NCI-H187 (cell line): ENCODE measurements at places on chromosomes 11 and 22.

DNA sequence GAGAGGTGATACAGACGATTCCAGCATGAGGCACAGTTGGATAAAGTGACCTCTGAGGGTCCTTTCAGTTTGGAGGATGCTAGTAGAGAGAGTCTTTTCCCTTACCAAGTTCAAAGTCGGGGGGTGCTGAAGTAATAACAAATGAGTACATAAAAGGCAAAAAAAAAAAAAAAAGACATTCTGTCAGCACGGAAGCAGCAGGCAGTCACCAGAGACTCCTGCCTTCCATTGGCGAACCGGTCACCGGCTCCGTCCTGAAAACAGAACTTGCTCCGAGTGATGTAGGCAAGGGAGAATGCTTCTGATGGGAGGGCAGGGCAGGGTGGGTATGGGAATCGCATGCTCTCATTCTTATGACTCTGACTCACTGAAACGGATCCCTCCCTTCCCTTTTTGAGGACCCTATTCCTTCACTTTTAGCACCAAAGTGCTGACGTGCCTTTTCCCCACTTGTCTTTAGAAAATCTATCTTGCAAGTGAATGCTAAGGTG, 65.9 kb downstream of the PRR5L start:
- DNase-seq: no peak

DNA sequence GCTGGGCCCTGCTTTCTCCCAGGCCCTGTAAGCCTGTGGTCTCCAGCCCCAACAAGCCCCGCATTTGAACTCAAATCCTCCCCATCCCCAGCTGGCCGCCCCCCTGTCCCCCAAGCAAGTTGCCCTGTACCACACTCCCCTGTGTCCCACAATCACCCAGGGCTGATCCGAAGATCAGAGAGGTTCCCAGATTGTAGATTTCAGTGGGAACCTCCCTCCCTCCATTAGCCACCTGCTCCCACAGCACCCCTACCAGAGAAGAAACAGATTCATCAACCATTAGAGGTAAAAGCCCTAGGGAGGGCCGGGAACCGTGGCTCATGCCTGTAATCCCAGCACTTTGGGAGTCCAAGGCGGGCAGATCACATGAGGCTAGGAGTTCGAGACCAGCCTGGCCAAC, 107.5 kb downstream of the FEZ1 start:
- DNase-seq: no peak

DNA sequence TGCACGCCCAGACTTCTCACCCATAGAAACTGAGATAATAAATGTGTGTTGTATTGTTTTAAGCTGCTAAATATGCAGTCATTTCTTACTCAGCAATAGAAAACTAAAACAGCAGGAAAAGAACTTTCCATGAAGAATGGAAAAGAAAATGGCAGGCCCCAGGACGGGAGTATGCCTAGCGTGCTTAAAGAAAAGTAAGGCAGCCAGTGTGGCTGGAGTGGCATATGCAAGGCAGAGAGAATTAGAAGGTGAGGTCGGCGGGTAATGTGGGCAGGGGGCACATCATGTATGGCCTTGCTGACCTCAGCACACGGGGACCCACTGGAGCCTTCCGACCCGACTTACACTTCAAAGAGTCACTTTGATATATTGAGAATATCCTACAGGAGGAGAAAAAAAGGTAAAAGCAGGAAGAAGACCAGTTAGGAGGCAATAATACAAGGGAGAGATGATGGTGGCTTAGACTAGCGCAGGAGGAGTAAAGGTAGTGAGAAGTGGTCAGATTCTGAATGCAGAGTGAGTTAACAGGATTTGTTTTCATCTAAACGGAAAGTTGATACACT, 20.5 kb downstream of the TBRG1 start:
- DNase-seq: no peak

GRCh38 chr11:35600331-35600838, 17.9 kb upstream of the FJX1 start:
- no peak for DNase-seq

- DNase-seq: no peak
Measured at GRCh38 chr22:34763496-34763895, 302.5 kb upstream of the ISX start.

- no peak for DNase-seq
Measured at GRCh38 chr11:124919898-124920297, 848 bp downstream of the HEPN1 start.

DNA sequence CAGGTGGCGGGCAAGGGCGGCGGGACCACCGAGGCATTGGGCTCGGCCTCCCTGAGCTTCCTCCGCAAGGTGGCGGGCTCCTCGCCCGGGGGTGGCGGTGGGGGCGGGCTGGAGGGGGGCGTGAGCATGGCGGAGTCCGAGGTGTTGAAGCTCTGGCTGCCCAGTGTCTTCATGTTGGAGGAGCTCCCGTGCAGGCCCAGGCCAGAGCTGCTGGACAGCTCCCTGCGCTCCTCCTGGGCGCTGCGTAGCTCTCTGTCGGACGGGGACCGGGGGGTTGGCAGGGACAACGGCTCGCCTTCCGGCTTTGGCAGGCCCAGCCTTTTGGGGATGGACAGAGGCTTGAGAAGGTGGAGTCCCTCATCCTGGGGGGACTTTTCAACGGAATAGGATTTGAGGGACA, 43.9 kb upstream of the BID start:
- no peak for DNase-seq

DNA sequence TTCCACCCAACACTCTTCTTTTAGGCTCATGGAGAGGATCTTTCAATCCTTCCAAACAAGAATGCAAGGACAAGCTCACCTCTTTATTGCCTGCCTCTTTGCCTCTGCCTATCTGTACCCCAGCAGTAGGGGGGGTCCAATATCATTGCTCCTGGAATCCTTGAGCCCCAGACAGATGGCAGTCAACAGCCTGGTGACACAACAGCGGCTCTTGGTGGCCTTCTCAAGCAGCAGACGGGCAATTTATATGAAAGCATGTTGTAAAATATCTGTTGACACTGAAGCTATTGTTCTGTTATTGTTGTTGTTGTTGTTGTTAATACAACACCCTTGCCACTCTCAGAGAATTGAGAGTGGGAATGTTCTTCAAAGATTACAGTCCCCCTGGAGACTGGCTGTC, 480.0 kb upstream of the CADM1 start:
- no peak for DNase-seq

- DNase-seq: no peak
Measured at GRCh38 chr11:72260574-72260973, 16.6 kb upstream of the PHOX2A start.

DNA sequence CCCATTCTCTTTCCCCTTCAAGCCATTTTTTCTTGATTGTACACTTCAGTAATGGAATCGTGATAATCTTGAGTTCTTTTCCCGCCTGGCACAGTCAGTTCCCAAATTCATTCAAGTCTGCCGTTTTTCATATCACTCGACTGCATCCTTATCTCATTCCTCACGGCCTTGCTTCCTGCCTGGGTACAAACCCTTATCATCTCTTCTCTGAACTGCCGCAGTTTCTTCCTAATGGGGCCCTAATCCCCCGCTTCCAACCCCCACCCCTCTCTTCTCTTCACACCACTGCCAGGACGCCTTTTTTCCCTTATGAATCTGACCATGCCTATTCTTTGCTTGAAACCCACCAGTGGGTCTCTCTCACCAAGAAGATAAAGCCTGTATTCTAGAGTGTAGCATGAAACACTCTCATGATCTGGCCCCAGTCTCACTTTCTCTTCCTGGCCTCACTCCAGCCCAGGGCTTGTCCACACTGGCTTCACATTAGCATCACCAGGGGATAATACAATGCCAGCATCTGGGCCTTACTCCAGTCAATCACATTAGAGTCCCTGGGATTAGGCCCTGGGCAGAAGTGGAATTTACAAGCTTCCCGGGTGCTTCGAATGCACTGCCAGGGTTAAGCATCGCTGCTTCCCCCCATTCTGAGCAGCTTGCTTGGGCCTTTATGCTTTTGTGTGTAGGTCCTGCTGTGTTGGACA, 102.1 kb downstream of the FBXO7 start:
- no peak for DNase-seq

- no peak for DNase-seq
Measured at GRCh38 chr11:102280245-102280833, 36.9 kb upstream of the BIRC3 start.

GRCh38 chr11:46984548-46984947, 48.0 kb downstream of the CSTPP1 start:
- DNase-seq: no peak

DNA sequence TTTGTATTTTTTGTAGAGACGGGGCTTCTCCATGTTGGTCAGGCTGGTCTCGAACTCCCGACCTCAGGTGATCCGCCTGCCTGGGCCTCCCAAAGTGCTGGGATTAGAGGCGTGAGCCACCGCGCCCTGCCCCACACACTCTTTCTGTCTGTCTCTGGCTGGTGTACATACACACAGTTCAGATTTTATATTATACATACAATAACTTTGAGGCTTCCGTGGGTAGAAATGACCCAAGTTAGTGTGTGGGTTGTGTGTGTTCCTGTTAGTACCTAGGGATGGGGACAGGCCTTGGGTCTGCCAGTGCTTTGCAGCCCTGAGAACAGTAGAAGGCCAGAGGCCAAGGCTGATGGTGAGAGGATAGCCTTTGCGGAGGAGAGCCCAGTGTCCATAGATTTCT, 2.8 kb downstream of the ZBTB16 start:
- DNase-seq: no peak
